ENCODE measurements at places on chromosomes 3 and 15.

- DNase-seq = no peak
Observed at GRCh38 chr3:126661532-126662364, 6.8 kb upstream of the TXNRD3 start.

GRCh38 chr3:71006810-71007785 lies 576.4 kb downstream of the FOXP1 start:
- DNase-seq = no peak

DNA sequence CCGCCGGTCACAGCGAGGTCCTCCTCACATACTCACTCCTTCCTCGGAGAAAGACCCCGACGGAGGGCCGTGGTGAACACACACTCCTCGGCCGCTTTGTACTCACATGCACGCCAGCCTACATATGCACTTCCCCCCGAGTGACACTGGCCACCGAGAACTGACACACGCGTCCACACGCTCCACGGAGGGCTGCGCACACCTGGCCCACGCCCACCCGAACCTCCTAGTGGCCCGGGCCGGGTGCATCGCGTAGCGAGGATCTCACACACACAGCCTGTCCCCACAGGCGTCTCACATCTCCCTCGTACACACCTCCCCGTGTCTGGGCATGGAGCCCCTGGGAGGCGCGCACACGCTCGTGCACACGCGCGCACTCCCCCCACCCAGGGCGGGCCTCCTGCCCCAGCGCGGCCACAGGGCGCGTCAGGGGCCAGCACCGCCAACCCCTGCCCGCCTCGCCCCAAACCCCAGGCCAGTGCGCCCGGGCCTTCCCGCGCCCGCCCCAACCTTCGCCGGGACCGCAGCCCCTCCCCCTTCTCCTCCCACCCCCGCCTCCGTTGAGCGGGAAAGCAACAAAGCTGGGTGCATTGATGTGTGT lies 411 bp upstream of the C3orf70 start:
- DNase-seq = no peak

GRCh38 chr15:60228619-60229018 lies 169.2 kb downstream of the ANXA2 start:
- DNase-seq = no peak

DNA sequence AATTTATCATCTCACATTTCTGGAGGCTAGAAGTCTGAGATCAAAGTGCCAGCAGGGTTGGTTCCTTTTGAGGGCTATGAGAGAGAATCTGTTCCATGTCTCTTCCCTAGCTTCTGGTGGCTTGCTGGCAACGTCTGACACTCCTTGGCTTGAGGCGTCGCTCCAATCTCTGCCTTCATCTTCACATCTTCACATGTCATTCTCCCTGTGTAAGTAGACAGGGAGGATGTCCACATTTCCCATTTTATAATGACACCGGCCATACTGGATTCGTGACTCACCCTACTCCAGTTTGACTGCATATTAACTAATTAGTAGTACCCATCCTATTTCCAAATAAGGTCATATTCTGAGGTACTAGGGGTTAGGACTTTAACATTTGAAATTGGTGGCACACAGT lies 17.5 kb upstream of the ARHGAP31 start:
- DNase-seq = no peak

DNA sequence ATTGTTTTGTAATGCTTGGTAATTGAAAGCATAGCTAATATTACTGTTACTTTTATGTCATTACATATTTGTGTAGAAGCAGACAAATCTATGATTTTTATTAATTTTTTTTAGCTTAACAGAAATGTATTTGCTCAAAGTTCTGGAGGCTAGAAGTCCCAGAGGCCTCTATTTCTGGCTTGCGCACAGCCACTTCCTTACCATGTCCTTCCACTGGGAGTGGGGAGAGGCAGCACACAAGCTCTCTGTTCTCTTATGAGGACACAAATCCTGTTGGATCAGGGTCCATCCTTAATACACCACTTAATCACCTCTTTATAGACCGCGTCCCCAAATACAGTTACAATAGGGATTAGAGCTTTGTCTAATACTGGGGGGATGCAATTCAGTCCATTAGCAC lies 1061.4 kb downstream of the OTOL1 start:
- DNase-seq = no peak
